ENCODE measurements at places on chromosomes 3 and 15. TPM values are rescaled to one million over a fixed set of nuclear protein-coding genes. Genes with fewer than 3 reads are reported as not detected.
A peak's percentile ranks its signal among the peaks of the same experiment; 100 is the strongest.

DNA sequence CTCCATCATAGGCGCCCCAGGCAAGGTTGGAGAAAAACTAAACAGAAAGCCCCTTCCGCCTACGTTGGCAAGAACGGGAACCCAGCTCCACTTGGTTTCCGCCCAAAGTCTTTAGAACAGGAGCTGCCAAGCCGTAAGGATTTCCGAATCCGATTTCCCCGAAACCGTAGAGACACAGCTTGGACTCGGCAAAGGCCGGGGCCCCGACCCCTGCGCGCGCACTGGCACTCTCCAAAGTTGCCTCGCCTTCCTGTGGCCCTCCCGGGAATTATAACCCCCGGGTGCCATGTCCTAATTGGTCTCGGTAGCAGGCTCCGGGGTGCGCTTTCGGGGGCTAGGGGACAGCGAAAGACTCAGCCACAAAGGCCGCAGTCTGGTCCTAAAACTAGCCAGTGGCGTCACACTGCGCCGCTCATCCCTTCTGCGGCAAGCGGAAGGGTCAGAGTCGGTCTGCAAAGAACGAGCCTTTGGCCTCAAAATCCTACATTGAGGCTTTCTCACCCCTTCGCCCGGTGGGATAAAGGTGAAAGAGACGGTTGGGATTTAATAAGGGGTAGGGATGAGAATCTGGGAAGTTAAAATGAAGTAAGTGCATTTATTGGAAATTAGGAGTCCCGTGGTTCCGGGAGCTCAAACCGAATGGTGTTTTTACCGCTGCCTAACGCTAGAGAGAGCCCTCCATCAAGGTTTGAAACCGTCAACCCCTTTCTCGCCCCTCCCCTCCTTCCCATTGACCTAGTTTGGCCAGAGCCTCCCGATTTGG, 6.8 kb downstream of the BCL6 start:
- DNase-seq, result peak; percentile 87

Gene CCDC191
- 10.8 TPM for total RNA-seq

- DNase-seq, result no peak
These were observed 7.6 kb downstream of the RTP2 start for GRCh38 chr3:187694801-187695200.

DNA sequence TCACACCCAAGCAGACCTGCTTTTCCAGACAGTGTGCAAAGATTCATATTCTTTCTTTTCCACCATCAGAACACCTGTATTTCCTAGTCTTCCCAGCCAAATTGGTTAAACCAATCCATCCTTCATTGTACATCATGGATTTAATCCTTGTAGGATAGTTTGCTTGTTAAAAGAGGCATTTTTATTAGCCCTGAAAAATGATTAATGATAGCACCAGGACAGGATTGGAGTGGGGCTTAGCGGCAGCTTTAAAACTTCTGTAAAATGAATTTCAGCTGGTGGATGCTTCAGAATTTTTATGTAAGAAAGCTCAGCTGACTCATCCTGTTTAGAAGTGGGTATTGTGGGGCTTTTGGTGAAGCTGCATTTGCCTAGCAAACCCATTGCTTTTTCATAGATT, 36.1 kb upstream of the ARHGEF26 start:
- DNase-seq, result no peak

DNA sequence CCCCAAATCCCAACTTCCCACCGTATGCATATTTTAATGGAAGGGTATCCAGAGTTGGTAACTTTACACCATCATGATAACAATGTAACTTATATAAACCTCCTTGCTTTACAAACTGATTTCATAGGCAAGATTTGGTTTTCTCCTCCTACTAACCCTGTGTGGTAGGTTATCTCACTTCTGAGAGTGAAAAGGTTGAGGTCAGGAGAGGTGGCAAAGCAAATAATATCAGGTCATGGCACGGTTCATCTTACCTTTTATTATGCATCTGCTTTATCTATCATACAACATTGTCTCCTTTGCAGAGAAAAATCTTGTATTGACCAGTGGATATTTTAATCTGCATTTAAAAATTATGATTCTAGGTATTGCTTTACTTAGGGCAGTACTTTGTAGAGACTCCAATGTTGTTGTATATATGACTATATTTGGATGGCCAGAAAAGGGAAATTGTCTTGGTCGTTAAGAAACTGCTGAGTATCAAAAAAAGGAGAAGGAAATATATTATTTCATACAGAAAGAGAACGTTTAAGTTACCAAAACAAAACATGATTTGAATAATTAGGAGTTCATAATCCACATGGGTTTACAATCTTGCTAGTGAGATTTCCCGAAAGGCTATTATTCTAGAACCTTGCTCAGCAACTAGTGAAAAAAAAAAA, 30.4 kb downstream of the NFKBIZ start:
- DNase-seq, result no peak

DNA sequence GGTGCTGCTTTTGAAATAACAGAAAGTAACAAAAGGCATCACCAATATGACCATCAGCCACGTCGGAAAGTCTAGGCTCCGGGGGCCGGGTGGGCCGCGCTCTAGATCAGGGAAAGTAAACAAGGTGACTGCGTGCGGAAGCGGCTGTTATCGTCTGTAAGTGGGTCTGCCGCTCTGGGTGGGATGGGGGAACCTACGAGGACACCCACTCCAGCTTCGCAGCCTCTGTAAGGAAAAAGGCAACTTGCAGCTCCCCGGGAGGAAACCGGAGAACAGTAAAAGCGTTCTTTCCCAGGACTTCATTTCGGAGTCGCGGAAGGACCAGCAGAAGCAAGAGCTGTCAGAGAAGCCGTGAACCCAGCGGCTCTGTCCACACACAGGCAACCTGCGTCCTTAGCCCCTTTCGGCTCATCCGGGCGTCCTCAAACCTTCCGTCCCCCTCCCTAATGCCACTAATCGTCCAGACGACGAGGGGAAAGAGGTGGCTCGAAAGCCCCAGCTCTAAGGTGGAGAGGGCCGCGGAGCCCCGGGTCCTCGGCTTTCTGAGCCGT, 461 bp downstream of the XRN1 start:
- no peak for DNase-seq

Gene ATP13A4
- total RNA-seq, result 36.6 TPM

DNA sequence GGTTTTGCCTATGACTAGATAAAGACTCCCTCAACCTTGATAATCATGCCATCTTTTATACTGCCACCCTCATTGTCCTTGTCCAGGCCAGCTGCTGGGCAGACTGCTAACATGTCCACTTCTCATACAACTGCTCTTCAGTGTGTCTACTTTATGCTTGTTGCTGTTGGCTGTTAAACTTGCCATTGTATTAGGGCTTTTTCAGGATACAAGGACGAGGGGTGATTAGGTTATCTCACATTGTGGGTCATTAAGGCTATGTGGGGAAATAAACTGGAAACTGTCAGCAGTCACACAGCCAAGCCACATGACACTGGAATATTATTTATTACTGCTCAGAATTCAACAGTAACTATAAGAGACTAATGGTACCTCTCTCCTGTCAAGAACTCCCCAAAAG, 36.1 kb downstream of the STARD9 start:
- DNase-seq, result no peak

Gene TTC21A
- 13.1 TPM for total RNA-seq

- no peak for DNase-seq
These were observed 12.3 kb downstream of the CDIN1 start for GRCh38 chr15:36591536-36592411.

Gene MORC1
- total RNA-seq, result not detected

DNA sequence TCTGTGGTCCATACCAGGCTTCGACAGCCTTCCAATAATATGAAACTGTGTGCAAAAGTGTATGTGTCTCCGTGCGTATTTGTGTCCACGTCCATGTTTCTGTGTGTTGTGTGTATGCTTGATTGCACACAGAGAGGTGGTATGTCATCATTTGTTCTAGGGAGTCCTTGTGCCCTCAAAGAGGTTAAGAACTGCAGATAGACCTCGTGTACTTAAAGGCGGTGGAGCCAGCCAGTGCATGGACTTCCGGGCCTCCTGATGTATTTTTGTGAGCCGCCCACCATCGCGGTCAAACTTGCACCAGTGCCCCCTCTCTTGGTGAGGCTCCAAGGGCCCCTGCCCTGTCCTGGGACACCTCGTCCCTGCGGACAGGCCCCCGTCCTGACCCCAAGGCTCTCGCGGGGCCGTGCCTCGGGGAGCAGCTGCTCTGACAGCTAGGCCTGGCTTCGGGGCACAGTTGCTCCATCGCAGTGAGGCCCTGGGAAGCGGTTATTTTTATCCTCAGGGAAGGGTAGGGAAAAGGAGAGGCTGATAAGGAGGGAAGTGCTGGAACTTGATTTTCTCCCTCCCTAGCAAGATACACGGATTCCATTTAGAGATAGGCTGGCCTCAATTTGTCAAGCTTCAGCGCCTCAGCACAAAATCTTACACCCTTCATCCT, 1.2 kb upstream of the RYK start:
- no peak for DNase-seq

Gene LRTM1
- not detected for total RNA-seq

- no peak for DNase-seq
These were observed 12.1 kb upstream of the FBLN2 start for GRCh38 chr3:13536832-13537231.

DNA sequence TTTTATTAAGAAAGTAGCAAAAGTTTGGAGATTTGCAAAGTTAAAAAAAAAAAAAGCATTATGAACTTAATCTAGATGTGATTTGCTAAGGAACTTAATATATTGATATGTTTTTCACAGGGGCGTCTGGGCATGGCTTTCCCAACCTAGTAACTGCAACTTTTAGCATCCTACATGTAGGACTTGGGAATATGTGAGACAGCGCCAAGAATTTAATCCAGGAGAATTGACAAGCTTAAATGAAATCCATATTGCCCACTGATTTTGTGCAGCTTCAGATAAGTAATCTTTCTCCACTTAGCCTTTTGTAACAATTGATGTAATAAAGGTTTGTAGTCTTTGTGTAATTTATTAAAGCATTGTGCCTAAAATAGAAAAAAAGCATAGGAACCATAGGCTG, 982 bp upstream of the GABPB1 start:
- no peak for DNase-seq

GRCh38 chr15:49471733-49472132, 48.7 kb downstream of the FGF7 start:
- DNase-seq, result no peak

DNA sequence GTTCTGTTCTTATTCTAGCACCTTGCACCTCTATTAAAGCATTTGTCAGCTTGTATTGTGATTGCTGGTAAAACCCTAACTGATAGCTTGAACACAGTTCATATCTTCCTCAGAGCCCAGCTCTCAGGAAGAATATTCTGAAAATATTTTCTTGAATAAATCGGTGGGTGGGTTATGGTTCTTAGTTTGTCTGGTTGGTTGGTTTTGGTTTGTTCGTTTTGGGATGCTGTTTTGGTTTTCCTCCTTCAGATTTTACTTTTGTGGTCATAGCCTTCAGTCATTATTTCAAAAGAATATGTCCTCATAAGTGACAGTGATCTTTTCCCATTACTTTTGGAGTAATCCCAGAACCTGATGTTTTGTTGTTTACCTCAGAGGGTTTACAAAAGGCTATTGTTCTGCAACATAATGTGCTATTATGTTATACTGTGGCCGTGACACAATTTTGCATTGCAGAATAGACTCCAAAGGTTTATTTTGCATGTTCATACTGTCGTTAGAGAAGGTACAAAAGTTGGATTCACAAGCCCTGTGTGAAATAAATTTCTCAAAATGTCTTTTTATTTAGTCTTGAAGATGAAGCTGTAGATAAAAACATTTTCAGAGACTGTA, 2.7 kb upstream of the TMEM87A start:
- DNase-seq, result no peak

All from breast epithelium (tissue), 4 donors.